ENCODE measurements at places on chromosomes 5 and 9.

- no peak for DNase-seq
Observed at GRCh38 chr5:168184103-168184502, 107.3 kb upstream of the WWC1 start.

DNA sequence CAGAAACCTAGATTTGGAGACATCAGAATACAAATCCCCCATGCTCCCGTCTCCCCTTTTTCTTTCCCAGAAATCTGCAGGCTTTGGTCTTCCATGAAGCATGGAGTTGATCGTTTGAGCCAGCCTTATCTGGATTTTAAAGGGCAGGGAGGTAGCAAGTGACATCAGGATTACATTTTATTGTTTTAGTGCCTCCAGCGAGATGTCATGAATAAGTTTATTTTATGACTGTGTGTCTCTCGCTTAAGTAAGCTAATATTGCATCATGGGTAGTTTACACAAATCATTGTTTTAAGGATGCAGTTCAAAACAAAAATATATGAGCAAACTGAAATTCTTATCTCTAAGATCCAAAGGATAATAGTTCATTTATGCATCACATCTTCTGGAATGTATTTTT, 50.7 kb upstream of the TNFSF8 start:
- DNase-seq, result no peak

DNA sequence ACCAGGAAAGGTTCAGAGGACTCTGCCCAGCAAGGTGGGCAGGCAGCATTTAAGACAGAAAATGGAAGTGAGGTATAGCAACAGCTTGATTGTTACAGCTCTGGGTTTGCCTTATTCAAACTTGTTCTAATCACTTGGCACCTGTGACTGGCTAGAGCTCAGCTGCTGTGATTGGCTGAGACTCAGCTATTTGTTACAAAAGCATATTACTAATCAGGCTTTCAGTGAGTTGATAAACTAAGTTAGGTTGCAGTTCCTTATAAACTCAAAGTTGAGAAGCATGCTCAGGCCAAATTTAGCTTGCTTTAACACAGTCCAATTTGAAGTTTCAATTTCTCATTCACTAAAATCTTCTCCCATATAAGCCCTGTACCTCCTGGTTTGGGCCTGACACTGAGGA, 56.3 kb downstream of the GDA start:
- DNase-seq, result no peak

GRCh38 chr5:72618708-72619107, 111.5 kb upstream of the ZNF366 start:
- peak; percentile 50 for DNase-seq

- DNase-seq, result peak; percentile 34
Observed at GRCh38 chr9:121634329-121635261, 16.8 kb upstream of the DAB2IP start.

DNA sequence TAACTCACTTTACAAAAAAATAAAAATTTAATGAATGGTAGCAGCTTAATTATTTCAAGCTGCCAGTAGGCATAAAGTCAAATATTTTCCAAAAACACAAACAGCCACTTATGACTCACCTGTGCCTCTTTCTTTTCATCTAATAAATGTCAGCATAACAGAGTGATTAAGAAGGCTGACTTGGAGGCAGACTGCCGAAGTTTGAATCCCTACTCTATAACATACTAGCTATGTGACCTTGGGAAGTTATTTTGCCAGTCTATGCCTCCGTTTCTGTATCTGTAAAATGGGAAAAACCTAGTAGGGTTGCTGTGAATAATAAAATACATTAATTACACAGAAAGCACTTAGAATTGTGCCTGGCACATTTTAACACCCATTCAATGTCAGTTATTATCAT, 33.8 kb downstream of the FANCC start:
- no peak for DNase-seq

GRCh38 chr9:91882627-91883026, 67.4 kb downstream of the ROR2 start:
- no peak for DNase-seq

GRCh38 chr5:93585767-93586385, 2.9 kb downstream of the NR2F1 start:
- DNase-seq, result no peak

GRCh38 chr9:113267911-113268566, 7.3 kb downstream of the CDC26 start:
- DNase-seq, result no peak

DNA sequence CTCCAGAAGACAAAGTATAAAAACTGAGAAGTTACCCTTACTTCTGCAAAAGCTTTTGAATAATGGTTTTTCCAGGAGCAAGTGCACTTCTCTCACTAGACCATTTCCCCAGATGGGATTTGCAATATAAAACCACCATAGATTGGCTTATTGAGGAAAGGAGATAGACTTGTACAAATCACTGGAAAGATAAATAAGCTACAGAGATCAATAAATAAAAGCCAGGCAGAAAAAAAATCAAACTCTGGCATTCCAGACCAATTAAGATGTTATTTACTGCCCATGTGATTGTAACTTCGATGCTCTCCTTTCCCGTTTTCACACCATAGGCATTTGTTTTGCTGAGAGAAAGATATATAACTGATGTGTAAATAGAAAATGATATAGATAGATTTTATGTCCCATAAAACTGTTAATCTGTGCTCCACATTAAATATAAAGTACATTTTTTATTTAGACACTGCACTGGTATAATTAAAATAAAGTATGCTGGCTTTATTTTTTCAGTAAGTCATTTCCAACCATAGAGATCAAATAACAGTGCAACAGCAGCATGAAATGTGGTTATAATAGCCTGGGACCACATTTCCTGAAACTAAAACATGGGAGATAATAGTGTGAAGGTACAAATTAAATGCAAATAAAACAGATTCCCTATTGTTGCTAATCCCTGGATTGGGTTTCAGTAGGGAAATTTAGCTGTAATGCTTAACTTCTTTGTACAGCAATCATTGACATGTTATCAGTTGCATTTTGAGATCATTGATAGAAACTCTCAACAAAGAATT, 177.7 kb downstream of the NR2F1-AS1 start:
- DNase-seq, result no peak

DNA sequence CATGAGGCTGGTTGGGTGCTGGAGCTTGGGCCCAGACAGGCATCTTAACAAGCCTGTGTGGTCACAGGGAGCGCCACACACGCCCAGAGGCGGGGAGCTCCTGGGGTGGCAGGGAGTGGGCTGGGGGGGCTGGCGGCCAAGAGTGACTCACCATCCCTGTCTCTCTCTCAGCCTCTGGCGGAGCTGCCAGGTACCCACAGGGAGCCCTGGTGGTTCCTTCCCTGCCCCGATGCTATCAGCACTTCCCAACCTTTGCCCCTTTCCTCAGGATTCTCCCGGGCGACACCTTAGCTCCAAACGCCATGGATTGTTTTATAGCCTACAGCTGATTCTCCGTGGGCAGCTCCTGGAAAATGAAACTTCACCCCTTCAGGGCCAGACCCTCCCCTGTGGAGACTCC, 5.5 kb downstream of the SLC9A3 start:
- DNase-seq, result no peak

DNA sequence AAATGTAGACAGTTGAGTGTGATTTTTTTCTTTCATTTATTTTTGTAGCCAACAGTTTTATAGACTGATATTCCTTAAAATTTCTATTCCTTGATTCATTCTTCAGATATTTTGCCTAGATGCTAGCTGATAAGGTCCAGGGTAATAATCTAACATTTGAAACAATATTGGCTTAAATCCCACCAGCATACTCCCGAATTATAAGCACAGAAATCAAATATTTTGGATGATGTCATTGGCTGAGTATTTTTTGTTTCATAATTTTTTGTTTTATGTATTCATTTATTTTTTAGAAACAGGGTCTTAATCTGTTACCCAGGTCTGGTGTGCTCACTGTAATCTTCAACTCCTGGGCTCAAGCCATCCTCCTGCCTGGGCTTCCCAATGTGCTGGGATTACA, 88.4 kb downstream of the ISL1 start:
- no peak for DNase-seq

GRCh38 chr9:78620303-78620702, 323.4 kb downstream of the PSAT1 start:
- DNase-seq, result peak; percentile 26

GRCh38 chr5:111856876-111857466, 100.0 kb upstream of the NREP start:
- DNase-seq, result no peak

DNA sequence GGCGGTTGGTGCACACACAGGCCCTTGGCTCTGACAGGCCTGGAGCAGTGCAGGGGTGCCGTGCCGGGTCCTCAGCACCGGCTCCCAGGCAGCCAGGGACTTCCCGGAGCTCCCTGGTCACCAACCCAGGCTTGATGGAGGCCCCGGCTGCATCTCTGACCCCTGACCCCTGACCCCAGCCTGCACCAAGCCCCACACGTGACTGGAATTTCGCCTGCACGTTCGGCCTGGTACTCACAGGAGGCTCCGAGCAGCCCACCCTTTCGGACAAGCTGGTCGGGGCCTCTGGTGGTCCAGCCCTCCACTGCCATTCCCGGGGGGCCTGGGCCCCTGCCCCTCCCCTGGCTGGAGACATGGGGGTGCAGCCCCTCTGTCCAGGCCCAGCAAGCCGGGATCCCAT, 25.4 kb upstream of the UBAC1 start:
- DNase-seq, result no peak

DNA sequence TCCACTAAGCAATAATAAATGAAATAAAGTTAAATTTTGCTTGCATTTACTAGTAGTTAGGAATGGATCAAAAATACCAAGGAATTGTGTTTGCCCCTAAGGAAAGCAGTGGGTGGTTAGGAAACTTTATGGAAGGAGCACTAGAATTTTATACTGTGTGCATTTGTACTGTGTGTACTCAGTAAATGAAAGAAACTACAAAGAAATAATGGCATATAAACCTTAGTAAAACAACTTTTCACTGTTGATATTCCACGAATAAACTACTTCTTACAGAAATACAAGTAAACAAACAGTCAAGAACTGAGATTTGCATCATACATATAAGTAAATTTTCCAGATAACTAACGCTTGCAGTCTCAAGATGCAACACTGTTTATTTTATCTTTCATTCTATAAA, 103.7 kb upstream of the PARP8 start:
- DNase-seq, result no peak

GRCh38 chr5:91281401-91281800, 101.7 kb downstream of the ARRDC3 start:
- peak; percentile 91 for DNase-seq

DNA sequence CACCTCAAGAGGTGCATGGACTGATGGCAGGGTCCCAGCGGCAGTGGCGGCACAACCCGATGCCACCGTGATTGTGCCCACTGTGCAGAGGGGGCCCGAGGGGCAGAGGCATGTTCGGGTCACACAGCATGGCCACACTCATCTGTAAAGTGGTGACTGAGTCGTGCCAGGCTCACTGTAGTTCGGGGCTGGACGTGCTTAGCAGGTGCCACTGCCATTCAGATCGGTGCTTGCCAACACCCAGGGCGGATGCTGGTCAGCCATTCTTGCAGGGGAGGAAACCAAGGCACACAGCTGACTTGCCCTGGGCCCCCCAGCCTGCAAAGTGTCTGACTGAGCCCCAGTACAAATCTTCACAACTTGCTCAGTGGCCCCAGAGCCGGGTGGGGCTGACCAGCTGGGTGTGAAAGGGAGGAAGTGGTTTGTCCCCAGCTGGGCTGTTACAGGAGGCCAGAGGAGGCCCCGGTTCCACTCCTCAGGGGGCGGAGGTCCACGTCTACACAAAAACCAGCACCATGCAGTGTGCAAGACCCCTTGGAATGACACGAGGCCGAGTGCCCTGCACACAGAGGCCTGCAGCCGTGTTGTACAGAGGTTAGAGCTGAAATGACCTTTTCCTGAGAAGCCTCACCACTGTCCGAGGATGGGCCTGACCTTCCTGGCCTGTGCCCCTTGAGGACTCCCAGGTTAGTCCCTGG, 17.9 kb downstream of the FGD3 start:
- peak; percentile 49 for DNase-seq

- peak; percentile 57 for DNase-seq
Observed at GRCh38 chr9:114285166-114285867, 37.6 kb upstream of the ORM1 start.

- DNase-seq, result no peak
Observed at GRCh38 chr5:35674049-35674448, 56.4 kb downstream of the SPEF2 start.

- no peak for DNase-seq
Observed at GRCh38 chr9:88184976-88185375, 46.7 kb upstream of the SPATA31C2 start.

- no peak for DNase-seq
Observed at GRCh38 chr5:1751864-1752822, 47.5 kb downstream of the MRPL36 start.

GRCh38 chr9:98927724-98928123, 16.0 kb upstream of the COL15A1 start:
- DNase-seq, result no peak

DNA sequence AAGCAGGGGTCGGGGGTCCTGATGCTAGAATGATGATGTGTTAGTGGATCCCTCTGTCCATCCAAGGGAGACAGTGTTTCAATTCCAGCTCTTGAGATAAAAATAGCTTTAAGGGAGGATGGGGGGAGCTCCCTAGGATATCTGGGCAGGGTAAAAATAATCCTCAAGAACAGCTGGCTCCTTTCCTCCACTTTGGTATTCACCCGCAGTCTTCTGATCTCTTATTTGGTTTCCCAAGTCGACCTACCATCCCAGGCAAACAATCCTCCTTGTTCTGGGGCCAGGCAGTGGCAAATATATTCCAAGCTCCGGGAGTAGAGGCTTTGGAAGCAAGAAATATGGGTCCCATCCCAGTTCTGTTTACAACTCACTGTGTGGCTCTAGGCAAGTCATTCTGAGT, 14.5 kb upstream of the COL27A1 start:
- DNase-seq, result no peak

- peak; percentile 73 for DNase-seq
Observed at GRCh38 chr5:6722015-6722414, 8.8 kb downstream of the TENT4A start.

- peak; percentile 32 for DNase-seq
Observed at GRCh38 chr5:60522292-60522905, 177.6 kb downstream of the DEPDC1B start.

- no peak for DNase-seq
Observed at GRCh38 chr9:69081261-69081660, 45.7 kb downstream of the FXN start.

DNA sequence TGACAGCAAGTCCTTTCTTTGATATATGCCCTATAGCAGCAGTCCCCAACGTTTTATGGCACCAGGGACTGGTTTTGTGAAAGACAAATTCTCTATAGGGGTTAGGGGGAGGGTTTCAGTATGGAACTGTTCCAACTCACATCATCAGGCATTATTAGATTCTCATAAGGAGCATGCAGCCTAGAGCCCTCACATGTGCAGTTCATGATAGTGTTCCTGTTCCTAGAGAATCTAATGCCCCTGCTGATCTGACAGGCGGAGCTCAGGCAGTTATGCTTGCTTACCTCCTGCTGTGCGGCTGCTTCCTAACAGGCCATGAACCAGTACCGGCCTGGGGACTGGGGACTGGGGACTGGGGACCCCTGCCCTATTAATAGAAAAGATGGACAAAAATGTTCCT, 2.7 kb upstream of the RAPGEF6 start:
- DNase-seq, result no peak

DNA sequence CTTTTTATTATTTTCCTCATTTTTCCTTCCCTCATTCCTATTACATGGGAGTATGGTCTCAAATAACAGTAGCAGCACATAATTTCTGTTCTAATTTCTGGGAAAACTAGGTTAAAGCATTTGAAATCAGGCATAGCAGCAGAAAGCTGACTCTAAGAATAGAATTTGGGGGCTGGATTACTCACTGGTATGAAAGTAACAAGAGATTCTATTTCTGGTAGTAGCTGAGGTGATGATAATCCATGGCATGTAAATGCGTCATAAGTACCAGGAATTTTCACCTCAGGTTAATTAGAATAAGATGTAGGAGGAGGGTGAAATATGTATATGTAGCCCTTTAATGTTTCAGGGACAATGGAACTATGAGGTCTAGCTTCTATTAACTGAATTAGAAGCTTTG, 662.0 kb downstream of the PTPRD start:
- no peak for DNase-seq

Data from suppressor macrophage treated with lipopolysaccharide for 1 hour (primary cell).